ENCODE measurements at places on chromosomes 13 and 19.

DNA sequence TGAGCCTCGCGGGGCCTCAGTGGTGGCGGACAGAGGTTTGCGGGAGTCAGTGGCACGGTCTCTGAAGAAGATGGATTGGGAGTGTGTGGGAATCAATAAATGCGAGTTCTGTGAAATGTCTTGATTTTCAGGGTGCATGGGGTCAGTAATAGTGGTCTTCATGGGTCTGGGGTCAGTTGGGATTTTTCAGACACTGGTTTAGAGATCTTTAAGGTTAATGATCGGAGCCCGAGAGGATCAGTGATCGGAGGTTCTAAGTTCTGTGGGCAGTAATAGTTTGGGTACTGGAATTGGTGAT, 377 bp downstream of the ZNF793 start:
- DNase-seq, result no peak

GRCh38 chr13:54901316-54901715, 1872.7 kb downstream of the OLFM4 start:
- no peak for DNase-seq

DNA sequence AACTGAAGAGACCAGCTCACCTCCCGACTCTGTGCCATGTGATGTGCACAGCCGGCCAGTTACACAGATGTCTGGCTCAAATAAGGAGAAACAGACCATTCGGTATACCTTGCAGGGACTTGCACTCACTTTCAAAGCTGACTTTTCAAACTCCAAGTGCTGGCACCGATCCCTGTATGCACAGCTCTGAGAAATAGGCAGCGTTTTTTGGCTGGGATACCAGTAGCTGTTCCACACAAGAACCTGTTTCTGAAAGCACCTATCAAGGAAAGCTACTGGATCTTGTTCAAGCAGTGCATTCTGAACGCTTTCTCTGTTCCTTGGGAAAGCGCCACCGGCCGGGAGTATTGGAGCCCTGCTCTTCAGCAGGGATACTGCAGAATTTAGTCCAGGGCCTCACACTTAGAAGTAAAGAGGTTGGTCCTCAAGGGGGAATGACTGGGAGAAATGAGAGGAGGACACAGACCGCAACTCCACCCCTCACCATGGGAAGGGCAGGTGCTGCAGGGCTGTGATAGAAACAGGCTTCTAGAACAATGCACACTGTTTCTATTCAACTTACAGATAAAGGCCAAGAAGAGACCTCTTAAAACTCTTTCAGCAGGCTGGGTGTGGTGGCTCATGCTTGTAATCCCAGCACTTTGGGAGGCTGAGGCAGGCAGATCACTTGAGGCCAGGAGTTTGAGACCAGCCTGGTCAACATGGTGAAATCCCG, 53.6 kb upstream of the PABPC3 start:
- no peak for DNase-seq

DNA sequence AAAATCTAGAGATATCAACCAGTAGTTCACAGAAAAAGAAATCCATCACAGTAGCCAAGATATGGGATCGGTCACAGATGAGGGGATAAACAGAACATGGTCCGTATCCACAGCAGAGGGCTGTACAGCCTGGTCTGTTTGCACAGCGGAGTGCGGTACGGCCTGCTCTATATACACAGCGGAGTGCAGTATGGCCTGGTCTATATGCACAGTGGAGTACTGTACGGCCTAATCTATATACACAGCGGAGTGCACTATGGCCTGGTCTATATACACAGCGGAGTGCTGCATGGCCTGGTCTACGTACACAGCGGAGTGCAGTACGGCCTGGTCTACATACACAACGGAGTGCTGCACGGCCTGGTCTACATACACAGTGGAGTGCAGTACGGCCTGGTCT, 43.0 kb upstream of the MCF2L start:
- DNase-seq, result no peak

DNA sequence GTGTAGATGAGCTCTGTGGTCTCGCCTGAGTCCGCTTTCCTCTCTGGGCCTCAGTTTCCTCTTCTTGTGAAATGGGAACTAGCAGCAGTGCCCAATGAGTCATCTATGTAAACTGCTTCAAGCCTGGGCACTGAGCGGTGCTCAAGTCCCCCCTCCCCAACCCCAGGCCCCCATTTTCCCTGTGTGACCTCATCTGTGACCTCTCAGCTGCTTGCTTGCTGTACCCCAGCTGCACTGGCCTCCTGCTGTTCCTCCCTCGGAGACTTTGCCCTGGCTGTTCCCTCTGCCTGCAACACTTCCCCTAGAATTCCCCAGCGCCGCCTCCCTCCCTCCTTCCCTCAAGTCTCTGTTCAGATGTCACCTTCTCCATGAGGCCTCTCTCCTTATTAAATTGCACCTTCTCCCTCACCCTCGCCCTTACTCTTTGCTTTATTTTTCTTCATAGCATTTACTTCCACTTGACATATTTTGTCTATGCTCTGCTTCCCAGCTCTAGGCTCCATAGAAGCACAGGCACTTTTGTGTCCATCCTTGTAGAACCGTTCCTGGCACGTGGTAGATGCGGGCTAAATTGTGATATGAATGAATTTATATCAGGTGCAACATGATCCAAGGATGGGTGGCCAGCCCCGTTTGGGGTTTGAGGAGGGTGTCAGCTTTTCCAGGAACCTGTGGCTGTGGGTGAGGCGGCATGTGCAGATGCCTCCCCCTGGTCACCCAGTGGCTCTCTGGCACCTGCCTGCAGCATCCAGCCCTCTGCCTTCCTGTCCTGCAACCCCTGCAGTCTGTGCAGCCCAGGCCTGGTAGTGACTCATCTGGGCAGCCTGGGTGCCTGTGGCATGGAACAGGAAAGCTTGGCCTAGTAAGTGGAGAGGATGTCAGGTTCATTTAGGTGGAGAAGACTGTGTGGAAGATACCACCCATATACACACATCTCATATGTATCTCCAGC, 26.3 kb downstream of the SIPA1L3 start:
- peak; percentile 79 for DNase-seq

GRCh38 chr13:51380269-51380668, 40.8 kb downstream of the SERPINE3 start:
- peak; percentile 31 for DNase-seq

GRCh38 chr19:48303866-48304265, 21.5 kb upstream of the EMP3 start:
- no peak for DNase-seq

- DNase-seq, result no peak
These were observed 4.0 kb downstream of the LSM7 start for GRCh38 chr19:2324220-2324948.

- no peak for DNase-seq
These were observed 76.6 kb upstream of the POMP start for GRCh38 chr13:28582225-28582891.

- no peak for DNase-seq
These were observed 8.3 kb upstream of the SHISA7 start for GRCh38 chr19:55451163-55451964.

DNA sequence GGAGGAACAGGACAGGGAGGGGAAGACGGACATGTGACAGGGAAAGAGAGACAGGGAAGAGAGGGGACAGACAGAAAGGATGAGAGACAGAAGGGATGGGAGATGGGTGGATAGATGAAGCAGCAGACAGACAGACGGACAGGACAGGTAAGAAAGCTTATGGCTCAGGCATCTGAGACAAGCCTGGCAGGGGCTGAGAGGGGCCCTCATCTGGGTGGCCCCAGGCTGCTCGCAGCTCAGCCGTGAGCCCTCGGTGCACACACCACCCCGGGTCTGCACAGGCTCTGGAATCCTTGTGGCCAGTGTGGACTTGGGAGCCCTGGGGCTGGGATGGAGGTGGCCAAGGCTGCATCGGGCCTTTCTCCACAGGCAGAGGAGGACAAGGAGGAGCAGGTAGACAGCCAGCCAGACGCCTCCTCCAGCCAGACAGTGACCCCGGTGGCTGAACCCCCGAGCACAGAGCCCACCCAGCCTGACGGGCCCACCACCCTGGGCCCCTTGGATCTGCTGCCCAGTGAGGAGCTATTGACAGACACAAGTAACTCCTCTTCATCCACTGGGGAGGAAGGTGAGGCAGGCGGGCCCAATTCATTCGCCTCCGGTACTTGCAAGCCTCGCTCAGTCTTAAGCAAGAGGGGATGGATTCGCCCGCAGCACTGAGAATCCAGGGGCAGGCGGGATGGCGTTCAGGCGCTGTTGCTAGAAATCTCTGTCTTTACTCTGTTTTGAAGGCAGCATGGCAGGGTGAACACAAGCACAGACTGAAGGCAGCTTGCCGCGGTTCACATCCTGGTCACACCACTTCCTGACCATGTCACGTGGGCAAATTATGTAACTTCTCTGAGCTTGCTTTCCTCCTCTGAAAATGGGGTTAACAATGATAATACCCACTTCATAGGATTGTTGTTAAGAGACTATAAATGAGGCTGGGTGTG, 14.0 kb downstream of the GRAMD1A start:
- DNase-seq, result no peak

DNA sequence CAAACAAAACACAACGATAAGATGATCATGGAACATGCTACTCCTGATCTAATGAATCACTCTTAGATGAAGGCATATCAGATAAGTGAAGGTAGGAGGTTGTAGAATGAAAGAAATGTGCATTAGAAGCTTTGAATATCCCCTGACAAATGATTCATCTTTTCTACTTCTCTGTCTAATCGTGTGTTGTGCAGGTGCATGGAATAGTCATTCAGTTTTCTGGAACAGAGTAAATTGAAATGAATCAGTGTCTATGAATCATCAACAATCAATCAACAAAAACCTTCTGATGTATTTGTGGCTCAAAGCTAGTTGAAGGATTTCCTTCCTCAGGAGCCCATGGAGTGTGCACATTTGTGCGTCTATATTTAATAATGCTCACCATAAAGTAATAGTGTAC, 1290.4 kb upstream of the PCDH20 start:
- DNase-seq, result peak; percentile 18

DNA sequence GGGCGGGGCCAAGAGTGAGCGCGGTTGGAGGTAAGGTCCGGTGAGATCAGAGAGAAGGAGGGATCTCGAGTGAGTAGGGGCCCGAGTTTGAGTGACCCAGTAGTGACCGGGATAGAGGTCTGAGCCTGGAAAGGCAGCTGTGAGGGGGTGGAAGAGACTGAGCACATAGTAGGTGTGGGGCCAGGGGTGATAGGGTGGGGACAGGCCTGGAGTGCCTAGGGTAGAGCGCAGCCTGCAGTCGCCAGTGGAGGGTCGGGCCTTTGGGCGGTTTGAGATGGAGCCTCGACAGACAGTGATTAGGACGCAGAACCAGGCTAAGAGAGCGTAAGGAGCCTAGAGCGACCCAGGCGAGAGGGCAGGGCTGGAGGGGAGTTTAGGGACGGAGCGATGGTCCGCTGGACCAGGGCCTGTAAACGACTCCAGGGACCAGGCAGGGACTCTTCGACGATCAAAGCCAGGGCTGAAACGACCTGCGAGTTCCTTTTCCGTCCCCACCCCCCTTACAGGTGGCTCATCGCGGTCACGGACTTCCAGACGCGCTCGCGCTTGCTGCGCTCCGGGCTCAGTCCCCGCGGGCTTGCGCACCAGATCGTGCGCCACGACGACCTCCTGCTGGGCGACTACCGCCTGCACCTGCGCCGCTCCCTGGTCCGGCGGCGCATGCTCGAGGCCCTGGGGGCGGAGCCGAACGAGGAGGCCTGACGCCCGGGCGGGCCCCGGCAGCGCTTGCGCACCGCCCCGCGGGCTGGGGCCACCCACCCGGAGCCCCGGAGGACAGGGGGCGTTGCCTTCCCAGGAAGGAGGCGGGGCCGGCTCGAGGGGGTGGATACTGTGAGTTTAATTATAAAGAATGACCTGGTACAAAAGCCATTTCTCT, 9.4 kb downstream of the C19orf81 start:
- peak; percentile 89 for DNase-seq

DNA sequence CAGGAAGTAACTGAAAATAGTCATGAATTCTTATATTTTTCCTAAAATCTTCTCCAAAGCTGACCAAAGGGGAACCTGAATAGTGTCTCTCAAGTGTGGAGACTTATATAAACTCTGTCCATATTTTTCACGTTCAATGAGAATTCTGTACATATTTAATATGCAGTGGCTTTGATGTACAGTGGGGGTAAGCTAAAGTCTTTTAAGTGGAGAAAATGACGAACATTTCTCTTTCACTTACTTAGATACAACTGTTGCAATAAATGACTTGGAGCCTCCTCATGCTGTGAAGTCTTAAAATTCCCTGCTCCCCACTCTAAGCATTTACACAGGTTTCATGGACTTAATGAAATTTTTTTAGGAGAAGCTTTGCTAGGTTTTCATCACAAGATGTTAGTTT, 1196.7 kb downstream of the EFNB2 start:
- DNase-seq, result no peak

DNA sequence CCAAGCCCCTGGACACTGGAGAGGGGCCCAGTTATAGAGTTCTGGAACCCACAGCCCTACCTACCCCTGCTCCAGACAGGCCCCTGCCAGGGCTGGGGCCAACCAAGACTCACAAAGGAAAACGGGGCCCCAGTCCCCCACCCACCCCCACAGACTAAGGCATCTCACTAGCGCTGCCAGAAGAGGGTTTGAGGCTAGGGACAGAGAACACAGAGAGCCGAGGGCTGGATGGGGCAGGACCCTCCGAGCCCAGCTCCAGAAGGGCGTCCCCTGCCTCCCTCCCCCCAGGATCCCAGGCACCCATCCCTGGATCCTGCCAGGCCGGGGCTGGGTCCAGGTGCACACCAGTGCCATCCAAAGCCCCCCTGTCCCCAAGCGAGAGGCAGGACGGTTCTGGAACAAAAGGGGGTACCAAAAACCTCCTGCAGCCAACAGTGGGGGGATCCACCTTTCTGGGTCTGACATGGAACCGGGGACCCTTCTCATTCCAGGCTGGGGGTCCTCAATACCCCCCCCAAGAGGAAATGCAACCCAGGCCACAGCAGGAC, 4.4 kb upstream of the REXO1 start:
- no peak for DNase-seq

DNA sequence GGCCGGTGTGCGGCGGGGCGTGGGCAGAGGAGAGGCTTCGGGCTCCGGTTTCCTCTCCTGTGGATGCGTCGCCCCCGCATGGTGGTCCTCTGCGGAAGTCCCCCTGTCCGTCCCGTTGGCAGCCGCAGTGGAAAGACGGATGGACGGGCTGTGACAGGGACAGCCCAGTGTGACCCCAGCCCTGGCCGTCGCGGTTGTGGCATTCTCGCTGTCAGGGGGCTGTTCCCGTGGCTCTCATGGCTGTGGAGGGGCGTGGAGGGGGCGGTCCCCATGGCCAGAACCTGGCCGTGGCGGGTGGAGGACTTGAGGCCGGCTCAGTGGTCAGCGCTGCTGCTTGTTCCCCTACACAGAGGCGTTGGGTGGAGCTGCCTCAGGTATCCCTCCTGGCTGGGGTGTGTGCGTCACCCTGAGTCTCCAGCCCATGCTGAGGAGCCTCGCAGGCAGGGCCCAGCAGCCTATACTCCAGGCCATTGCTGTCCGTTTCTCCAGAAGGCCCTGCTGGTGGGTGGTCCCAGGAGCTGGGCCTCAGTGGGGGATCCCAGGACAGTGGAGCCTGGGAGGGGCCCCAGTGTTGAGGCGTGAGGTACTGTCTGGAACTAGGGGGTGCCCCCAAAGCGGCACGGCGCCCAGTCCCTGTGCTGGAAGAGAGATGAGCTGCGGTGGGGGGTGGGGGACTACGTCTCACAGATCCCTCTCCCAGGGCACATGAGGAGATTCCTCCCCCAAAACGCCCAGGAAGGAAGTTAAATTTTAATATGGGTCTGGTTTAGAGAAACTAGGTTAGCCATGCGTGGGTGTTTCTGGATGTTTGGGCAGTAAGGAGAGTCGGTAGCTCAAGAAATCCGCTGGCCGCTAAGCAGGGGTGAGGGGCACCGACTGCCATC, 20.3 kb downstream of the CSNK1G2 start:
- no peak for DNase-seq
